Smooth muscle cell of the brain vasculature (primary cell): ENCODE measurements at places on chromosomes 4 and X.

GRCh38 chrX:47148946-47149345, 3.9 kb downstream of the RBM10 start:
- no peak for DNase-seq

GRCh38 chr4:164381859-164382258, 372.1 kb upstream of the SMIM31 start:
- DNase-seq = no peak

DNA sequence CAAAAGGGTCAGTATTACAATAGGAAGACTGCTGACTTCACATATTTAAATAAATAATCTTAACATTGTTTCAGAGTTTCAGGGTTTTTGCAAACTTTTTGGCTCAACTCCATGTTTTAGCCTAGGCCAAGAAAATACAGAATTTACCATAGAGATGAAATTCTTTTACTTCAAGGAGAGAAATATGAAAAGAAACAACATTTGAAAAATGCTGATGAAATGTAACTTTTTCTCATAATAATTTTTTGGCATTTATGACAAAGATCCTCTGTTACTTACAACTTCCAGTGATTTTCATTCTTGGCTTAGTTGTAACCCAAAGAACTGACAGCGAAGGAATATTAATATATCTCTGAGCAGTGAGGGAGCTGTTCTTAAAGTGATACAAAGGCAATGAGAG, 316.1 kb upstream of the EMCN start:
- no peak for DNase-seq

GRCh38 chrX:12770440-12770839, 20.8 kb upstream of the PRPS2 start:
- DNase-seq = no peak

GRCh38 chr4:48739560-48740019, 40.5 kb downstream of the FRYL start:
- no peak for DNase-seq
